Gastroesophageal sphincter (tissue), 4 donors: ENCODE measurements at places on chromosomes 1 and 21.
A peak's percentile ranks its signal among the peaks of the same experiment; 100 is the strongest.

DNA sequence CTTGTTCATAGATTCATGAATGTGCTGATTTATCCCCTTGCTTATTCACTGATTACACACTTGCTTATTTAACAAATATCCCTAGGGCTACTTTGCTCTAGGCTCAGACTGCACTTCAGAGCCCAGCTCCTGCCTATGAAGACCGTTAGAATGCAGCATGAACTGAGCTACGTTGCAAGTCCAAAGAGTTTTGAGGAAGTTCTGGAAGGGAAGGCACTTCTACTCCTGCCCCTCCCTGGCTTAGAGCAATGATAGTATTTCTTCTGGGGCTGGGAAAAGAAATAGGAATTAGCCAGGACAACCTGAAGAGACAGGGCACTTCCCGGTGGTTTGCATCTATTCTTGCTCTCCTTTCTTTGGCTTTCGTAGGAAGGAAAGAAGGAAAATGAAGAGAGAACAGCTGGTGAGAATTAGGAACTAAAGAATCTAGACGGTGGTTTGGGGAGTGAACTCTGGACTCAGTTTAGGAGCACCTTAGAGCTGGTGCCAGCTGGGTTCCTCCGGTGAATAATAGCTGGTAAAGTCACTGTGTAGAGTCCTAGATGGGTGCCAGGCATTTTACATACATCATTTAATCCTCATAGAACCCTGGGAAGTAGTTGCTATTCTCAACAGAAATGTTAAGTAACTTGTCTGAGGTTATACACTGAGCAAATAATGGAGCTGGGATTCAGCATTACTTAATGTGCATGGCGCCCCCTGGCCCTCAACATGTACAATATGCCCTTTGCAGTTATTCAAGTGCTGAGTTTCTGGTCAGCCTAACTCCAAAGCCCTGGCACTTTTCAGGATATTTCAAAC is 65.9 kb downstream of the NDUFS5 start:
- ATAC-seq: peak; percentile 76

GRCh38 chr1:32933742-32934322 is 30.8 kb downstream of the RNF19B start:
- ATAC-seq: peak; percentile 63

GRCh38 chr1:164671323-164671965 is 112.5 kb downstream of the PBX1 start:
- ATAC-seq: no peak

GRCh38 chr1:227270554-227270953 is 47.7 kb downstream of the CDC42BPA start:
- ATAC-seq: no peak

GRCh38 chr1:165549973-165550372 is 6.2 kb downstream of the LRRC52 start:
- ATAC-seq: no peak

- no peak for ATAC-seq
Observed at GRCh38 chr1:1106510-1107221, 9.2 kb downstream of the C1orf159 start.

DNA sequence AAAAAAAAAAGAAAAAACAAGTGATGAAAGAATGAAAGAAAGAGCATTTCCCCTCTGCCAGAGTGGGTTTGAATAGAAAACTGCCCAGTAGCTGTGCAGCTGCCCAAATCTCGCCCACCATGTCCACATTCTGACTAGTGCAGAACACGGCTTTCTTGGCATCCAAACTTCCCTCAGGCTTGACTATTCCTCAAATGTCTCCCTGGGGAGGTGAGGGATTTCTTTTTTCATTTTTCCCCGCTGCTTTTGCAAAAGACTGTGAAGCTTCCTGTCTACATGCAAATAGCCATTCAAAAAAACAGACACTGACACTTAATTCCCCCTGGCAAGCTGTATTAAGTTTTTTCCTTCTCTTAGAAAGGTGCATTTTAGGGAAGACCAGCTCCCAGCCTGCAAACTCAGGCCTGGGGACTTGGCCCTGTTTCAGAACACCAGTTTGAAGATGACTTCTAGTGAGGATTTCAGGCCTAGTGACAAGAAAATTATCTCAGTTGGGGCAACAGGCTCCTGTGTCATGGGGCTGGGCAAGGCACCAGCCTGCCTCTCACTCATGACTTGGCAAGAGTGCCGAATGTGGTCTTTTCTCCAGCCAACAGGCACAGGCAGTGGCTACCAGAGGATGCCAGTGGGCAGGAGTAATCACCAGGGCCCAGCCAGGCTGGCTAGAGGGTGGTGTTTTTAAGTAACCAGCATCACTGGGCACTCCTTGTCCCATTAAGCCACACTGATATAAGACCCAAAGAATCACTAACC is 178.1 kb upstream of the NFIA start:
- no peak for ATAC-seq

DNA sequence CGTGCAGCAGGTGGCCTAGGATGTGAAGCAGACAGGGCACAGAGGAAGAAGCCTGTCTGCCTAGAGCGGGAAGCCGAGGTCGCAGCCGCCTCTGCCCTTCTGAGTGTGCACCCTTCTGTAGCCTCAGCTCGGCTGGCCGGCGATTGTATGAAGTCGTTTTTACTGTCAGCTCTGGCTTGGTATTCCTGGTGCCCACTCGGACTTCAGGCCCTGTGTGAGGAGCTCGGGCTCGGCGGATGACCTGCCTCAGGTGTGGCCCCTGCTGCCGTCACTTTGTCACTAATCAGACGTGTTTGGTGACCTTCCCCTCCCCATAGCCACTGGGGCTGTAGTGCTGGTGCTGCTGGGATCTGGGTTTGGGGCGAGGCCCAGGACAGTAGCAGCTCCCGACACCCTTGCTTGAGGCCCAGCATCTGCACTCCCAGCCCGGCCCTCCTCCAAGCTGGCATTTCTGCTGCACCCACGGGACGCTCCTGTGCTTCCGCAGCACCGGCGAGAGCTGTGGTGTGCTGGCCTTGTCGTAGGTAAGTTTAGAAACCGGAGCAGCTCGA is 18.1 kb downstream of the SLX9 start:
- peak; percentile 1 for ATAC-seq

- ATAC-seq: no peak
Observed at GRCh38 chr1:62356257-62356835, 37.1 kb upstream of the KANK4 start.

DNA sequence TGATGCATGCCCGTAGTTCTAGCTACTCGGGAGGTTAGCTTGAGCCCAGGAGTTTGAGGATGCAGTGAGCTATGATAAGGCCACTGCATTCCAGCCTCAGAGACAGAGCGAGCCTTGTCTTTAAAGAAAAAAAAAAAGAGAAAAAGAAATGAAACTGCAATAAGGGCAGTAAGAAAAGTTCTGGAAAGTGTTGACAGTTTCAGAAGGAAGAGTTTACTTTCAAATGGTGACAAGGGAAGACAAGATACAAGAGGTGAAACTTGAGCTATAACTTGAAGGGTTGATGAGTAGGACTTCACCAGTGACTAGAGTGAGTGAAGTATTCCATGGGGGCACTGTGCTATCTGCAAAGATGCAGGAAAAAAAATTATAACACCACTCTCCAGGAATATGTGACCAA is 125.0 kb downstream of the AKT3 start:
- ATAC-seq: no peak

DNA sequence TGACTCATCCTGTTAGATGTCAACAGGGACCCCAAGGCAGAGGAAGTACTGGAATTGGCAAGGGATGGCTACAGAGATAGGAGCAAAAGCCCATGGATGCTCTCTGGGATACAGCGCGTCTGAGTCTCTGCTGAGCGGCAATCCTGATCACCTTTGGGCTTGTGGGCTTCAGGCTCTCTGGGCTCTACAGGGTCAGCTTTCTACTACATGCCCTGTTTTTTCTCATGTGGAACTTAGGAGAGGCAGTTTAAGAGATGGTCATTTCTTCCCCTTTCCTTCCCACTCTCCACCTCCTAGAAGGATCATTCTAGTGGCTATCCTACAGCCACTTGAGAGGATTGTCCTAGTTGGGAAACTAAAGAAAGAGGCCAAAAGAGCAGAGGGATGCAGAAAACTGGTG is 1.3 kb downstream of the LINGO4 start:
- no peak for ATAC-seq

GRCh38 chr1:75083848-75084514 is 50.2 kb upstream of the LHX8 start:
- no peak for ATAC-seq

GRCh38 chr1:33400153-33400911 is 30.6 kb downstream of the PHC2 start:
- no peak for ATAC-seq

GRCh38 chr21:44956356-44957046 is 16.7 kb downstream of the SLX9 start:
- ATAC-seq: no peak

- ATAC-seq: no peak
Observed at GRCh38 chr1:78411707-78412106, 79.1 kb upstream of the PTGFR start.

DNA sequence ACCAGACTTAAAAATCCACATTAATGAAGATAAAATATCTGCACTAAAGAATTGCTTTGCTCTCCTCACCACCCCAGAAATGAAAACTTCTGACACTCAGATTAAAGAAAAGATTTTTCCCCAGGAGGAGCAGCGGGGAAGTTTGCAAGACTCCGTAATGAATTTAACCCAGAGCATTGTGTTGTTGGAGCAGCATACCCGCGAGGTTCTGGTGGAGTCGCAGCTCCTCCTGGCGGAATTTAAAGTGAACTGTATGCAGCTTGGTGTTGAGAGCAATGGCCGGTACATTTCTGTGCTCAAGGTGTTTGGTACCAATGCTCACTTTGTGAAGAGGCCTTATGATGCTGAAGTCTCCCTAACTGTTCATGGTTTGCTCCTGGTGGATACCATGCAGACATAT is 46.4 kb downstream of the VPS13D start:
- ATAC-seq: peak; percentile 61

- no peak for ATAC-seq
Observed at GRCh38 chr1:240806200-240806745, 194.3 kb upstream of the GREM2 start.

DNA sequence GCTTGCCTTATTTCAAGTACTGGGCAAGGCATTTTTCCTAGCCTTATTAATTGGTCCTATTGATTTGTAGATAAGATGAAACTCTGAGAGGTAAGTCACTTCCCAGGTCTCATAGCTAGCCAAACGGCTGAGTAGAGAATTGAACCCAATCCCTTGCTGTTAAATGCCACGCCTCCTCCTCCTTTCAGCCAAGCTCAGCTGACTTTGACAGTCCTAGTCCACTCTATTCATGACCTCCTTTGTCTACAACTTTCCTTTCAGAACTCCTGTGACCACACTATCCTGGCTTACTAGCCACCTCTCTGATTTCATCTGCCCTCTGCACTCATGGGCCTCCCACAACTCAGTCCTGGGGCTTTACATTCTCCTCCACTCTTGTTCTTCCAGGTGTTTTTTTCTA is 3.9 kb upstream of the NGF start:
- no peak for ATAC-seq

- ATAC-seq: peak; percentile 24
Observed at GRCh38 chr21:9750341-9751086, 770.9 kb upstream of the TPTE start.

DNA sequence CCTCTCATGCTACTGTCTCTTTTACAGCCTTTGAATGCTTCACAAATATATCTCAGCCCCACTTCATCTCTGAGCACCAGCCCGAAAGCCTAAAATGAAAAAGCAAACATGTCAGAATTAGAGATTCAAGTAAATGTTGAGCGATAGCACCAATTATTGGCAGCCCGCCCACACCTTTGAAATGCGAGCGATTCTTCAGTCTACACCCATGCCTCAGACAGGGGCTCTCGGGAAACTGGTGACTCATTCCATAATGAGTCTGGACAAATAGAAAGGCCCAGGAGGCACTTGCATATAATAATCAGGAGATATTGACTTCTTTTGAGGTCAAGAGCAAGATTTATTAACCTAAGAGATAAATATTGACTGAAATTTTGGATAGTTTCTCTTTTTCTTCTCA is 487.3 kb upstream of the PTBP2 start:
- no peak for ATAC-seq

GRCh38 chr1:30263888-30264671 is 459.3 kb downstream of the MATN1 start:
- no peak for ATAC-seq

DNA sequence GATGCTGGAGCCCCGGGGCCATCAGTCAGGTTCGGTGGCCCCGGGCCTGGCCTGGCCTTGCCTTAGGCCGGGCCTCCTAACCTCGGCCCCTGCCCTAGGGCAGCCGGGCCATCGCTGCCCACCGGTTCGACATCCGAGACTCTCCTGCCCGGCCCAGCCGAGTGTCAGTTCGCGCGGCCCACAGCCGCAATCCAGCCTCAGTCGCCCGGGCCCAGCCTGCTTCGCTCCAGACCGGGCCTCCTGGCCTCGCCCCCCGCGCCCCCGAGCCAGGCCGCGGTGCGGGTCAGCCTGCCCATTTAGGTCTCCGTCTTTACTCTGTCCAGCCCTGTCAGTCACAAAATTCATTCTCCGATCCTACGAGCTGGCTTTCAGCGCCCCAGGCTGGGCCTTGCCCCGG is 777 bp downstream of the LRRC41 start:
- peak; percentile 32 for ATAC-seq

DNA sequence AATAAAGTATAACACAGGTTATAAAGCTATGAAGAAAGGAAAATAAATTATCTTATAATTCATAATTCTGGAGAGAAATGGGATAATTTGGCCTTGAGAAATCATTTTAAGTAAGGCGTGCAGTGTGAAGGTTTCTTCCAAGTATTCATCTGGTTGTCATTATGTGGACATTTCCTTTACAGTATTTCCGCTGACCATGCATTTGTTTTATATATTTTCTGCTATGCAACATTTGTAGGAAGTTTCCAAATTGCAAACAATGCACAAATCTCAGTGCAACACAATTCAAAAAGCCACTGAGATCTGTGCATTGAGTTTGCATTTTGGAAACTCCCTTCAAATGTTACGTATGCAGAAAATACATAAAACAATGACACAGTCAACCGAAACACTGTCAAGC is 17.8 kb downstream of the ZNF670 start:
- ATAC-seq: no peak

DNA sequence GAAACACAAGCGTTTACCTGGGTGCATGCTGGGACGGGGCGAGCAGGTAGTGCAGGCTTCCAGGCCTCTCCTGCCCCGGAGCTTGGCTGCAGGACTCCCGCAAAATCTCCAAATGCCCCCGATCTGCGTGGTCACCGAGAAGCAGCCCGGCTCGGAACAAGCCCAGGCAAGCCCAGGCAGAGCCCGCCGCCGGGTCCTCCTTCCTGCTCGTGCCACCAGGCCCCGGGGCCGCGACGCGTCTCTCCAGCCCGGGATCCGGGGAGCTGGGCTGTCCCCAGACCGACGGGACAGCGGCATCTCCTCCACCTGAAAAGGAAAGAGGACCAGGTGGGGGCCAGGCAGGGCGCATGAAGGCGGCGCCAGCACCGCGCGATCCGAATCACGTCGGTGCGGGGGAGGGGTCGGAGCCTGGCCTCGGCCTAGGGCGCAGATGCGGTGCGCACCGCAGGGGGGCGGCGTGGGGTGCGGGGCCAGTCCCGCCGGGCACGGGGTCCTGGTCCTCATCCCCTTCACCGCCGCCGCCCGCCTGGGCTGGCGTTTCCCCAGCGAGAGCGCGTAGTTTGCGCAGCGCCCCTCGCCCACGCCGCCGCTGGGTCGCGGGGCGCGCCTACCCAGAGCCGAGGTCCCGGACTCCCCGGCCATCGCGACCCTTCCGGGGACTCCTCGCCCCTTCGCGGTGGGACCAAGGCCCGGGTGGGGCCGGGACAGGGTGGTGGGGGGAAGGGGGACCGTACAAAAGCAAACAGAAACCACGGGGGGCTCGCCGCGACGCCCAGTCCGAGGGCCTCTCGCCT is 52.4 kb upstream of the H6PD start:
- peak; percentile 52 for ATAC-seq

GRCh38 chr1:110707232-110707631 is 32.5 kb upstream of the KCNA3 start:
- ATAC-seq: no peak
